ENCODE measurements at places on chromosomes 16 and 17. TPM values are rescaled to one million over a fixed set of nuclear protein-coding genes. Genes with fewer than 3 reads are reported as not detected.

LLGL2 gene
- total RNA-seq, result 25.2 TPM

CCL11 gene
- not detected for total RNA-seq

- DNase-seq, result no peak
- peak overlapping the region; percentile 94 for H3K27ac ChIP-seq
- H3K4me1 ChIP-seq, result peaks cover 36% of the 10 kb centered on the region
- H3K27me3 ChIP-seq, result no peaks in the 10 kb centered on the region
- no peaks in the 10 kb centered on the region for H3K36me3 ChIP-seq
Measured at GRCh38 chr17:78785663-78786057, 3.6 kb upstream of the CYTH1 start.

DNA sequence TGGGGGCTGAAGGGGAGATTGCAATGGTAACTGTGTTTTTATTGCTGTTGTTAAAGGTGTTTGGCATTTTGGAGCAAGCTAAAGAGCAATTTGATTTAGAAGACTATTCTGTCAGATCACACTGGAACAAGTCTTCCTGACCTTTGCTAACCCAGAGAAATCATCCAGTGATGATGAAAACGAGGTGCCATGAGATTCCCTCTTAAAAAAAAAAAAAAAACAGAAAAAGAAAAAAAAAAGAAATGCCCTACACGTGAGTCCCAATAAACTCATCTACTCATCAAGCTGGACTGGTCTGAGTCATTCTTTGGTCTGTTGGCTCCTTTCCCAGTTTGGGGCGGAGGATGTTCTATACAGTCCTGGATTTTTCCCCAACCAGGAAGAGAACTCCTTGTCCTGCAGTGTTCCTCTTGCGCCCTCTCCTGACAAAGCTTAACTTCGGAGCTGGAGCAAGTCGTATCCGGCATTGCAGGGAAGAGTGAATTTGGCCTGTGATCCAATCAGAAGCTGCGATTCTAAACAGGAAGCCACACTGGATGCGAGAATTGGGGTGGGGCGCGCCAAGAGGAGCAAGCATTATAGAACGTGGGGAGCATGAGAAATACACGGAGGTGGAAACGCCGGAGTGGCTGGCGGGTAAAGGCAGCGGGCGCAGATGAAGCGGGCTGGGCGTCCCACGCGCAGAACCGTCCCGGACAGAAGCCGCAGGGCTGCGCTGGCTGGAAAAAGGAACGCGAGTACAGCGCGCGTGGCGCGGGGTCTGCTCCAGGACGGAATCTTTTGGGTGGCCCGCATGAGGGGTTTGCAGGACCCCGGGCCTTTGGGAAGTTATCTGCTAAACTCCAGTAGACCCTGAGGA lies 22.4 kb upstream of the CRYM start:
- peak overlapping the region; percentile 60 for H3K4me3 ChIP-seq
- peaks cover 13% of the 10 kb centered on the region for H3K4me1 ChIP-seq

DNA sequence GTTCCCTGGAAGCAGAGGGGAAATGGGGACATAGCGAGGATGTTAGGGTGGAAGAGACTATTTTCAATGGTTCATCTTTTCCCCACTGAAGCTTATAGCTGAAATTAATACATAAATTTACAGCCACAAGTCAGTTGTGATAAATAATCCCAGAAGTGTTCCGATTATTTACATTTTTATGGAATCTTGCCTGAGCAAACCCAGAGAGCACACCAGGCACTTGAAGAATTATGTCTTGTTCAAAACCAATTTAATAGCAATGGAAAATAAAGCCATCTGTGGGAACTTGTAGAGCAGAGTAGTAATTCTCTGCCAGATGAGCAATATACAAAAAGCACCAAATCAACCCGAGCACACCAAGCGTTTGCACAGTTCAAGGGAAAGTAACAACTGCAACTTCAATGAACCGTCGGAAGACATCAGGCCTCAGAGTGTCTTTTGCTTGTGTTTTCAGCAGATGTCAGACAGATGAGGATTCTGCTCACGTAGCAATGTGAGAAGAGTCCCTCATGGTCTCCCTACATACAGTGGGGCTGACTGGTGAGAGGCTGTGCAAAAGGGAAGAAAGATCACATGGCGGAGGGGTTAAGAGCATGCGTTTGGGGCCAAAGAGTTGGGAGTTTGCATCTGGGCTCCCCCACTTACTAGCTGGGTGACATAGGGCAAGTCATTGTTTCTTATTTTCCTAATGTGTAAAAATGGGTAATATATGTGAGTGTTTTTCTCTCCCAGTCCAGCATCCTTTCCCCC lies 148.7 kb upstream of the HS3ST2 start:
- no peaks in the 10 kb centered on the region for H3K36me3 ChIP-seq
- no peak overlapping the region for H3K4me3 ChIP-seq
- no peak overlapping the region for H3K27ac ChIP-seq
- H3K27me3 ChIP-seq, result peaks cover 24% of the 10 kb centered on the region
- no peaks in the 10 kb centered on the region for H3K4me1 ChIP-seq

DNA sequence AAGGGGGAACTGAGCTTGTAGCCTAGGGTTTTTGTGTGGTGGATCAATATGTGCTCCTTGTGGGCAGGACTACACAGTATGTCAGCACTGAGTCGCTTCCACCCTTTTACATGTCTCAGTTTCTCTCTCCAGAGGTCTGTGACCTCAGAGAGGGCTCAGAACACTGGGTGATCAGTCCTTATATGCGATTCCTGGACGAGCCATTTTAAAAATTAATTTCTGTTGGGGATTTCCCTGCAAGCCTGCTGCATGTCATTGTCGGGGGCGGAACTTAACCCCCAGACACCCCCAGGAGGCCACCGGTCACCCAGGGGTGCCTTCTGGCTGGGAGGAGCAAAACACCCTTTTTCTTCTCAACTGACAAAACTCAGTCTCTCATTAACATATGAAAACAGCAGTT lies 14.1 kb downstream of the DHRS7B start:
- no peak overlapping the region for H3K27ac ChIP-seq
- H3K27me3 ChIP-seq, result no peaks in the 10 kb centered on the region

All from K562 (cell line).